Activated CD4-positive, alpha-beta memory T cell treated with anti-CD3 and anti-CD28 coated beads for 36 hours (primary cell): ENCODE measurements at places on chromosomes 2 and 18. TPM values are rescaled to one million over a fixed set of nuclear protein-coding genes. Genes with fewer than 3 reads are reported as not detected.

Gene FLACC1
- total RNA-seq, result 0.63 TPM

DNA sequence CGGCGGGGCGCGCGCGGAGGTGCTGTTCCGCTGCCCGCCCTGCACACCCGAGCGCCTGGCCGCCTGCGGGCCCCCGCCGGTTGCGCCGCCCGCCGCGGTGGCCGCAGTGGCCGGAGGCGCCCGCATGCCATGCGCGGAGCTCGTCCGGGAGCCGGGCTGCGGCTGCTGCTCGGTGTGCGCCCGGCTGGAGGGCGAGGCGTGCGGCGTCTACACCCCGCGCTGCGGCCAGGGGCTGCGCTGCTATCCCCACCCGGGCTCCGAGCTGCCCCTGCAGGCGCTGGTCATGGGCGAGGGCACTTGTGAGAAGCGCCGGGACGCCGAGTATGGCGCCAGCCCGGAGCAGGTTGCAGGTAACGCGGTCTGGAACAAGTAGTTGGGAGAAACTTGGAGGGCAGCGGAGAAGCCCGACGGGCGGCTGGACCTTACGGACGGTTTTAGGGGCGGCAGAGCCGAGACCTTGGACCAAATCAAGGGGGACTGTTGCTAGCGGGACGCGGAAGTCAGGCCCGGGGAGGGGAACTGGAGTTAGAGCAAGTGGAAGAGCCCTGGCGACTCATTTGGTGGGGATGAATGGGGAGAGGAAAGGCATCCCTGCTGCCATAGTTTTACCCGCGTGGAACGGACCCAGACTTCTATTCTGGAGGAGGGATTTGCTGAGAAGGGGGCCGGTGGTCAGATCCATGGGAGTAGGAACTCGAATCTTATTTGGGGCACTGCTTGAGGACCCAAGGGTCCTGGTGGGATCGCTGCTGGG lies 573 bp downstream of the IGFBP2 start:
- DNase-seq, result no peak

Gene CNGA3
- not detected for total RNA-seq

- DNase-seq, result peak; percentile 89
Measured at GRCh38 chr2:12501469-12502158, 215.1 kb upstream of the TRIB2 start.

Gene GRP
- not detected for total RNA-seq
